Activated CD8-positive, alpha-beta memory T cell treated with anti-CD3 and anti-CD28 coated beads, Interleukin-2, amount 10 ng/mL, durations not matched to agents 7 days and 5 days (primary cell): ENCODE measurements at places on chromosomes 1 and 21. TPM values are rescaled to one million over a fixed set of nuclear protein-coding genes. Genes with fewer than 3 reads are reported as not detected.

- peaks cover 18% of the 10 kb centered on the region for H3K4me1 ChIP-seq
- peak within 1 kb of the TSS; percentile 90 for H3K4me3 ChIP-seq
- DNase-seq, result peak; percentile 77
- peaks cover 43% of the 10 kb centered on the region for H3K27me3 ChIP-seq
- peaks cover 6% of the 10 kb centered on the region for H3K36me3 ChIP-seq
Measured at GRCh38 chr1:236142253-236143103, at the start of gene GPR137B. Gene GPR137B (plus strand): TSS chr1:236142539. CDS start chr1:236142623, 84 bp downstream.

DNA sequence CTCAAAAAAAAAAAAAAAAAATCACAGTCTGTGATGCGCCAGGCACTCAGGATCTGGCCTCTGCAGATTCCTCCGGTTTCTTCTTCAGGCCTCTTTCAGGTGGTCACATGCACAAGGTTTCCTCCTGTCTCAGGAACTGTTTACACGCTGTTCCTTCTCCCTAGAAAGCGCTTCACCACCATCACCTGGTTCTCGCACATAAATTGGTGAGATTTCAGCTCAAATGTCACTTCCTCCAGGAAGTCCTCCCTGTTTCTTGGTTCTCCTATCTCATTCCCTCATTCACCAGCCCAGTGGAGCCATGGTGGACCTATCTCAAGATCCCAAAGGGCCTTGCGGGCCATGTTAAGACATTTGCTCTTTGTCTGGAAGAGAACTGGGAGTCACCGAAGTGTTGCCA is 26.7 kb downstream of the HMGN2 start:
- no peaks in the 10 kb centered on the region for H3K27me3 ChIP-seq
- no peak overlapping the region for H3K4me3 ChIP-seq
- no peak overlapping the region for H3K27ac ChIP-seq

- H3K36me3 ChIP-seq, result no peaks in the 10 kb centered on the region
- no peak overlapping the region for H3K27ac ChIP-seq
- no peak for DNase-seq
- H3K4me1 ChIP-seq, result peaks cover 2% of the 10 kb centered on the region
Measured at GRCh38 chr1:43766086-43766784, 58.9 kb downstream of the ST3GAL3 start.

DNA sequence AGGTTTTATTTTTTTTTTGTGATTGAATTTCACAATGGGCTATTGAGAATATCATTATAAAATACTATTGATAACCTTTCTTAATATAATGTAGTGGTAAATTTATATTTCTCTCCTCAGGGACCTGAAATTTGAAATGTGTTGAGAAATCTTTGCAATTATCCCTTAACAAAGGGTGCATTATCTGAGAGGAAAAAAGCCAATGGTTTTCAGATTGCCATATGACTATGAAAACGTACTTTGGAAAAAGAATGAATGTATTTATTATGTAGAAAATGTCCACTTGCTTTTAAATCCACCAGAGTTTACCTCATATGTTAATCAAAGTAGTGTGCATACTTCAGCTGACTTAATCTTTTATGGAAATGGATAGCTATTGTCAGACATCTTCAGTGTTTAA is 441.1 kb downstream of the AMY1C start:
- H3K4me3 ChIP-seq, result no peak overlapping the region
- no peaks in the 10 kb centered on the region for H3K4me1 ChIP-seq
- no peak overlapping the region for H3K27ac ChIP-seq
- DNase-seq, result no peak
- no peaks in the 10 kb centered on the region for H3K36me3 ChIP-seq

DNA sequence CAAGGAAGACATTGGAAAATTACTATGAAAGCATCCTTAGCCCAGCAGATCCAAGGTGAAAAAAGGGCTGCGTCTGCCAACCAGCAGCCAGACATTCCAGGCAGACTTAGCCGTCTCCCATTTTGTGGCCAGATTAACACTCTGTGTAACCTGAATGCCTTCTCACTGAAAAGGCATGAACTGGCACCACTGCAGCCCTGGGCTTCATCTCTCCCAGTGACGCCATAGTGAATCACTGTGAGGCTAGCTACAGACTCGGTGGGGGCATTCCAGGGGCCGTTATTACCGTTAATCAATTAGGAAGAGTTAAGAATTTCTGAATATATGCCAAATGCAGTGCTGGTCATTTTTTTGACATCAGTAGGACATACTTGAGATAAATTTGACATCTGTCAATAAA is 627.4 kb downstream of the LMO4 start:
- DNase-seq, result no peak
- no peak overlapping the region for H3K4me3 ChIP-seq
- peaks cover 15% of the 10 kb centered on the region for H3K27me3 ChIP-seq
- H3K36me3 ChIP-seq, result no peaks in the 10 kb centered on the region
- no peak overlapping the region for H3K27ac ChIP-seq
- no peaks in the 10 kb centered on the region for H3K4me1 ChIP-seq

DNA sequence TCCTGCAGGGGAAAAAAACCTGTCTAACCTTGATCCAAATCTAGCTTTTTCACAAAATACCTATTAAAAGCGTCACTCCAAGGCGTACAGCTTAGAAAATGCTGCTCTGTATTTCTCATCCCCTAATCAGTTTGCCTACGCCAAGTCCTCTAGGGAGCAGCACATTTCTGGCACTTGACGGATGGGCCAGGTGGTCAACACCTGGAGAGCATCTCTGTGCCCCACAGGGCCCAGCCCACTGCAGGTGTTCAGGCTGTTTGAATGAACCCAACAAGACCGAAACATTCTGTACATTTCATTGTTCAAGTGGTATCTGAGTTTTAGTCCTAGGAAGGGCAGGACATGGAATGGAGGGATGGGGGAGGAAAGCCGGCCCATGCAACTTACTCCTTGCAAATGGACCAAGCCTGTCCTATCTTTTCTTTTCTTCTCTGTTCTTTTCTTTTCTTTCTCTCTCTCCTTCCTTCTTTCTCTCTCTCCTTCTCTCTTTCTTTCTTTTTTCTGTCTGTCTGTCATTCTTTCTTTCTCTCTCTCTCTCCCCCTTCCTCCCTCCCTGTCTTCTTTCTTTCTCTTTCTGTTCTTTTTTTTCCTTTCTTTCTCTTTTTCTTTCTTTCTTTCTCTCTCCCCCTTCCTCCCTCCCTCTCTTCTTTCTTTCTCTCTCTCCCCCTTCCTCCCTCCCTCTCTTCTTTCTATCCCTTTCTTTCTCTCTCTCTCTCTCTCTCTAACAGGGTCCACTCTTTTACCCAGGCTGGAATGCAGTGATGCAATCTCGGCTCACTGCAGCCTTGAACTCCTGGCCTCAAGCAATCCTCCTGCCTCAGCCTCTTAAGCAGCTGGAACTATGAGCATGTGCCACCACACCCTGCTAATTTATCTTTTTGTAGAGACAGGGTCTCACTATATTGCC is 29.1 kb downstream of the IGFN1 start:
- DNase-seq, result no peak
- no peaks in the 10 kb centered on the region for H3K4me1 ChIP-seq
- no peaks in the 10 kb centered on the region for H3K27me3 ChIP-seq
- H3K4me3 ChIP-seq, result no peak overlapping the region
- no peaks in the 10 kb centered on the region for H3K36me3 ChIP-seq
- H3K27ac ChIP-seq, result no peak overlapping the region

DNA sequence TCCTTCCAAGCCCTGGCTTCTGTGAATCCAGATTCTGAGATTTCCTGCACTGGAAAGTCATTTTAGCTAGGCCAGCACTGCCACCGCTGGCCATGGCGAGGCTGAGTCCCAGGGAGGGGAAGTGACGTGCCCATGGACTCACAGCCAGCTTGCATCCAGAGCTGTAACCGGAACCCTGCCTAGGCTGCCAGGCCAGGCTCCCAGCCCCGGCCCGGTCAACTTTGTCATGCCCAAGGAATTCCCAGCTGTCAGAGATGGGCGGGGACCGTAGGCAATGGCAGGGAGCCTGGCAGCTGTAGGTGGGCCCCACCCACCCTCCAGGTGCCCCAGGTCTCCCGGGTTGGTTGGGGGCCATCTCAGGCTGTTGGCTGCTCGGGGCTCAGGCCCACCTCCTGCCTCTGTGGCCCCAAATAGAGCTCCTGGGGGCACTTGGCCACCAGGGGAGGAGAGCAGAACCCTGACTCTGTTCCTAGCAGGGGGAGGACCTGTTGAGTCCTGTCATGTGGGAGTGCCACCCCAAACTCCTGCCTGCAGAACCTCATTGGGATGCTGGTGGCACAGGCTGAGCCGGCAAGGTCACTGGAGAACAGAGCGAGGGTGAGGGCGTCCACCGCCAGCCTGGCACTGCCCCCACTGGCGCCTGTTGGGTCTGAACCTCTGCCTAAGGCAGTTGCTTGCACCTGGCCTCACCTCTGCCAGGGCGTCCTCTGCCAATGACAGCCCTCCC is 57.8 kb downstream of the FOXO6 start:
- peaks cover 3% of the 10 kb centered on the region for H3K27me3 ChIP-seq
- H3K27ac ChIP-seq, result no peak overlapping the region
- H3K36me3 ChIP-seq, result no peaks in the 10 kb centered on the region
- H3K4me1 ChIP-seq, result no peaks in the 10 kb centered on the region
- no peak for DNase-seq

- DNase-seq, result peak; percentile 82
- peaks cover 45% of the 10 kb centered on the region for H3K4me1 ChIP-seq
- no peaks in the 10 kb centered on the region for H3K36me3 ChIP-seq
- H3K4me3 ChIP-seq, result no peak overlapping the region
- H3K27me3 ChIP-seq, result no peaks in the 10 kb centered on the region
Measured at GRCh38 chr1:41811051-41811795, 107.5 kb downstream of the HIVEP3 start.

DNA sequence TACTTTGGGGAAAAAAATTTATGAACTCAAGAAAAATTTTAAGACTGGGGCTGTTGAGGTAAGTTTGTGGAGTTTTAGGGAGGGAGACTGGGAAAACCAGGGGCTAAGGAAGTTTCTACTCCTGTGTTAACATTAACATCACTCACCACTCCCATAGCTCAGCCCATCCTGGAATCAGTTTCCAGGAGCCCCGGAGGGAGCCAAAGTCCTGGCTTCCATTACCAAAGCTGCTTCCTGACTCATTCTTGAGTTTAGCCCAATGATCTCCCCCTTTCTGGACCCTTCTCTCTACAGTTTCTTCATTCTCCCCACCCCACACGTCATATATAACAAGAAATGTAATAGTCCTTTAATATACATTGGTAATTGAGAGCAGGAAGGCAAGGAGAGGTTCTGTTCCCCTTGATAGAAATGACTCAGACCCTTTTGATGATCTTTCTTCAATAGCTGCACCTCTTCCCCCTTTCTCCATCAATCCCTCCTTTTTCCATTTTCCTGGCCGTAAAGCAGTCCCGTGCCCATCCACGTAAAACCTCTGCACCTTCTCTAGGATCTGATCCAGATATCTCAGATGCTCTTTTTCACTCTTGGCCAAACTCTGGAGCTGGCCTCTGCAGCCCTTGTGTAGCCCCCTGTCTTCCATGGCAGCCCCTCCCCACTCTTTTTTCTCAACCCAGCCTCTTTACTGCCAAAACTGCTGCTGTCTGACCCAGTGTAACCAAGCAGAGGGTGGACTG is 4.6 kb upstream of the PIAS3 start:
- H3K4me1 ChIP-seq, result peaks cover 5% of the 10 kb centered on the region
- H3K36me3 ChIP-seq, result no peaks in the 10 kb centered on the region
- DNase-seq, result no peak
- no peak overlapping the region for H3K4me3 ChIP-seq
- no peak overlapping the region for H3K27ac ChIP-seq
- H3K27me3 ChIP-seq, result peaks cover 19% of the 10 kb centered on the region

DNA sequence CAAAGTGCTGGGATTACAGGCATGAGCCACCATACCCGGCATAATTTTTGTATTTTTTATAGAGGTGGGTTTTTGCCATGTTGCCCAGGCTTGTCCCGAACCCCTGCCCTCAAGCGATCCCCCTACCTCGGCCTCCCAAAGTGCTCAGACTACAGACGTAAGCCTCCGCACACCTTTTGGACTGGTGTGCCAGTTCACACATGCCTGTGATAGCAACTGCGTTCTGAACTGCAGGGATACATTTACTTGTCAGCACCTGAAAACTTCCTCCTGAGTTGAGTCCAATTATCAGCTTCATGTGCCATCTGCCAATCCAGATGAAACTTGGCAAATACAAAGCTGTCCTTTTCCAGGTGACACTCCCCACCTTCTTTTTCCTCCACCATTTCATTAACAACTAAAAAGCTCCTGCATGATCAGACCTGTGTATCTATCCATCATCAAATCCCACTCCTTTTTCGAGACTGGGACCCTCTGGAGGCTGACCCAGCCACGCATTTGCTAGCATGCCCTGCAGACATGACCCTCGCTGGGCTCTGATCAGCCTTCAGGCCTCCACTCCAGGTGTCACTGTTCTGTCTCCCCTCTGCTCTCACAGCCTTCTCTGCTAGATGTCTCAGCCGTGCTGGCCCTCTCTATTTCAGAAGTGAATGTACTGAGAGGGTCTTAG is 2.1 kb upstream of the DEGS1 start:
- H3K36me3 ChIP-seq, result peaks cover 17% of the 10 kb centered on the region
- DNase-seq, result no peak
- peak overlapping the region; percentile 91 for H3K27ac ChIP-seq
- no peaks in the 10 kb centered on the region for H3K27me3 ChIP-seq
- H3K4me3 ChIP-seq, result no peak overlapping the region
- peaks cover 39% of the 10 kb centered on the region for H3K4me1 ChIP-seq

DNA sequence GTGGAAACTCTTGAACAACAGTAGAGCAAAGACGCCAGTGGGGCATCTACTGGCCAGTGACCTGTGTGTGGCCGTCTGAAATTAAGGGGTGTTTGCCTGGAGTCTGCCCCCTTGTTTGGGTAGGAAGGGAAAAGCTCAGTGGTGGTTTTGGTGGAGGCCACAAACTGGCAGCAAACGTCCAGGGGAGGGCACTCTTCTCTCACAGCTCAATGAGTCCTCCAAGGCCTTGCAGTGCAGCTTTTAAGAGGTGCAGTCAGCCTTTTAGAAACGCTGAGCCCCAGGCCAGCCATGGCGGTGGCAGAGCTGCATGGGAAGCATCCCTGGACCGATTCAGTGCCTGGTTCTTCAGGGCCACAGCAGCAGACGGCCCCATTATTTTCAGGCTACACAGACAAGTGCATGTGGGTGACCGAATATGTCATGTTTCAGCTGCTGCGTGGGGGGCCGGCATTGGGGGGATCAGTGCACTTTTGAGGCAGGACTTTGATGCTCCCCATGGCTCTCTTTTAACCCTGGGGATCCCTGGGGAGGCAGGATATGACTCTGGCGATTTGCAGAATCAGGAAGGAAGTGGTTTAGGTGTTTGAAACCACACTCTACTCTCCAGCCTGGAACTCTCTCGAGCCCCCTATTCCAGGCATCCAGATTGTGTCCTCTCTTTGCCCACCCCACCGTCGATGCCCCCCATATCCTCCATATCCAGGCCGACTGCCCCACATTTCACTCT is 414.0 kb downstream of the PRDM2 start:
- no peak overlapping the region for H3K4me3 ChIP-seq
- no peaks in the 10 kb centered on the region for H3K27me3 ChIP-seq
- H3K36me3 ChIP-seq, result no peaks in the 10 kb centered on the region
- no peak for DNase-seq
- H3K27ac ChIP-seq, result no peak overlapping the region
- H3K4me1 ChIP-seq, result peaks cover 7% of the 10 kb centered on the region

DNA sequence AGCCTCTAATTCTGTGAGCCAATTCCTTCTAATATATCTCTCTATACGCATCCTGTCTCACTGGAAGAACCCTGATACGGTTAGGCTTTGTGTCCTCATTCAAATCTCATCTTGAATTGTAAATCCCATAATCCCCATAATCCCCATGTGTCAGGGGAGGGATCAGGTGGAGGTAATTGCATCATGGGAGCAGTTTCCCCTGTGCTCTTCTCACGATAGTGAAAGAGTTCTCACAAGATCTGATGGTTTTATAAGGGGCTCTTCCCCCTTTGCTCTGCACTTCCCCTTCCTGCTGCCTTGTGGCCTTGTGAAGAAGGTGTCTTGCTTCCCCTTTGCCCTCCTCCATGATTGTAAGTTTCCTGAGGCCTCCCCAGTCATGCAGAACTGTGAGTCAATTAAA is 116.1 kb downstream of the MRPS6 start:
- no peak overlapping the region for H3K27ac ChIP-seq
- DNase-seq, result no peak
- H3K4me1 ChIP-seq, result peaks cover 27% of the 10 kb centered on the region
- H3K27me3 ChIP-seq, result no peaks in the 10 kb centered on the region

Gene KLHDC9
- total RNA-seq, result 0.85 TPM
